GM04504 (cell line): ENCODE measurements at places on chromosomes 11 and 22.

DNA sequence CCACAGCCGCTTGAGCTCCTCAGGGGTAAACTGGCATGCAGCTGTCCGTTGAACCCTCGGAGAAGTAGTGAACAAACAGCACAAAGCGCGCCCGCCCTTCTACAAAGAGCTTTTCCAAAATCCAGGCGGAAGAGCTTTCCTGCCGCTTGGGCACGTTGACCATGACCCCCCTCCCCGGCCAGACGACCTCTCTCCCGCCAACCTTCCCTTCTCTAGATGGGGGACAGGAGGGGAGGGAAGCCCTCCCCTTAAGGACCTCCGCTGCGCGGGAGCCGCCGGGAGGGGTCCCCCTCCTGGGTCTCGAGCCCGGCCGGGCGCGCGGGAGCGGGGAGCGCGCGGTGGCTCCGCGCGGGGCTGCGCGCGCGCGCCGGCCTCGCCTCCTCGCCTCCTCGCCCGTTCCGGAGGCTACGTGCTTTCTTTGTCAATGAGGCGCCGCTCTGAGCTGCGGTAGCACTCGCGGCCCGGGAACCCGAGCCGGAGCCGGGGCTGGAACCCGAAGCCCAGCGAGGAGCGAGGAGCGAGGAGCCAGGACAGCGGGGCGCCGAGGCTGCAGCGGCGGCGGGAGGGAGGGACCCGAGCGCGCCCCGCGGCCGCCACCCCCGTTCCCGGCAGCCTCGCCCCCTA, 118.6 kb downstream of the HIPK3 start:
- DNase-seq = no peak

GRCh38 chr11:19635332-19635731, 77.3 kb upstream of the NAV2 start:
- no peak for DNase-seq

- no peak for DNase-seq
Measured at GRCh38 chr11:120040151-120040840, 97.6 kb downstream of the TRIM29 start.

- no peak for DNase-seq
Measured at GRCh38 chr11:14340721-14341120, 18.3 kb downstream of the RRAS2 start.

DNA sequence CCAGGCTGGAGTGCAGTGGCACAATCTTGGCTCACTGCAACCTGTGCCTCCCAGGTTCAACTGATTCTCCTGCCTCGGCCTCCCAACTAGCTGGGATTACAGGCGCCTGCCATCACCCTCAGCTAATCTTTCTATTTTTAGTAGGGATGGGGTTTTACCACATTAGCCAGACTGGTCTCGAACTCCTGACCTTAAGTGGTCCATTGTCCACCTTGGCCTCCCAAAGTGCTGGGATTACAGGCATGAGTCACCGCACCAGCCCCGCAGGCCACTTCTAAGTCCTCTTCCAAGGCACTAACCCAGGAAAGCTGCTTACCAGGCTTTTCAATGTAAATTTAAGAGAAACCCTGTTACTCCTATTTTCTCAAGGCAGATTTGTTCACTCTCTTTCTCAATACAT, 50.4 kb downstream of the DENND5A start:
- no peak for DNase-seq

DNA sequence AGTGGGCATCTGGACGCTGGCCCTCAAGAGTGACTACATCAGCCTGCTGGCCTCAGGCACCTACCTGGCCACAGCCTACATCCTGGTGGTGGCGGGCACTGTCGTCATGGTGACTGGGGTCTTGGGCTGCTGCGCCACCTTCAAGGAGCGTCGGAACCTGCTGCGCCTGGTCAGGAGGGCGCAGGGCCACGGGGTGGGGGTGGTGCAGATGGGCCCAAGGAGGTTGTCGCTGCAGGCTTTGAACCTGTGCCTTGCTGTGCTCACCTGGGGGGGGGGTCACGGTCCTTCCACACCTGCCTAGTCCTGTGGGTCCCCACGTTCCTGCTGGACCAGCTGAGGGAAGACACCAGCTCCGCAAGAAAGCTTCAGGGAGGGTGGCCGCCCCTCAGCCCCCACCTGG, 3.5 kb downstream of the CD151 start:
- no peak for DNase-seq
